ENCODE measurements at places on chromosomes 6 and 20. TPM values are rescaled to one million over a fixed set of nuclear protein-coding genes. Genes with fewer than 3 reads are reported as not detected.

The AGPAT1 gene
- 39.1 TPM for total RNA-seq

The ULBP3 gene
- 2.9 TPM for total RNA-seq

The EGFL8 gene
- 1.5 TPM for total RNA-seq

The PIM1 gene
- total RNA-seq: 14.2 TPM

The SLC52A3 gene
- 0.38 TPM for total RNA-seq

The PFDN6 gene
- total RNA-seq: 113 TPM

The SAMD3 gene
- not detected for total RNA-seq

The TNF gene
- not detected for total RNA-seq

The DEFB124 gene
- not detected for total RNA-seq

The EDN1 gene
- total RNA-seq: 36.7 TPM

The SYS1 gene
- 34.9 TPM for total RNA-seq

The BCAS1 gene
- 0.37 TPM for total RNA-seq

The TRIM31 gene
- 1.4 TPM for total RNA-seq

The GATA5 gene
- total RNA-seq: 0.37 TPM

Measured in A549 treated with GW870086 at 1 μM for 4 hours (cell line).